Smooth muscle cell of trachea (primary cell): ENCODE measurements at places on chromosomes 4 and X. TPM values are rescaled to one million over a fixed set of nuclear protein-coding genes. Genes with fewer than 3 reads are reported as not detected.

CXCL13 gene
- total RNA-seq: not detected in 2 replicates

PAGE5 gene
- total RNA-seq: not detected in 2 replicates

ERCC6L gene
- total RNA-seq: 0.17 and 7.9 TPM in 2 replicates

FGG gene
- total RNA-seq: not detected in 2 replicates

ELOVL6 gene
- total RNA-seq: 7.4 and 33.5 TPM in 2 replicates

OFD1 gene
- total RNA-seq: 13.2 and 14.5 TPM in 2 replicates

GABRE gene
- total RNA-seq: 1.3 and 11.7 TPM in 2 replicates

GAGE12H gene
- not detected in 2 replicates for total RNA-seq

DCAF8L2 gene
- under 0.01 TPM in 1 of 2 replicates, not detected in the other for total RNA-seq

NAP1L3 gene
- 4.8 and 4.9 TPM in 2 replicates for total RNA-seq

USP17L27 gene
- not detected in 2 replicates for total RNA-seq

SERTM2 gene
- total RNA-seq: under 0.01 TPM in 1 of 2 replicates, not detected in the other

HTT gene
- 44.8 and 56.1 TPM in 2 replicates for total RNA-seq

XIAP gene
- total RNA-seq: 26.1 and 33.3 TPM in 2 replicates

EDA gene
- total RNA-seq: 0.33 and 0.73 TPM in 2 replicates

ZNF185 gene
- 1.3 and 1.5 TPM in 2 replicates for total RNA-seq

ITIH6 gene
- not detected in 2 replicates for total RNA-seq

ADGRG4 gene
- total RNA-seq: under 0.01 TPM in 1 of 2 replicates, not detected in the other
